ENCODE measurements at places on chromosomes 1 and 21. TPM values are rescaled to one million over a fixed set of nuclear protein-coding genes. Genes with fewer than 3 reads are reported as not detected.

HCRTR1 gene
- not detected for total RNA-seq

UTS2 gene
- not detected for total RNA-seq

VHLL gene
- not detected for total RNA-seq

SLC25A34 gene
- total RNA-seq: 0.44 TPM

C1QB gene
- not detected for total RNA-seq

NUAK2 gene
- 6.7 TPM for total RNA-seq

NT5C1A gene
- not detected for total RNA-seq

CYP4A22 gene
- not detected for total RNA-seq

HMGN1 gene
- 501 TPM for total RNA-seq

CCDC181 gene
- 0.37 TPM for total RNA-seq

NFASC gene
- total RNA-seq: 17.6 TPM

GBP7 gene
- total RNA-seq: not detected

Measured in M059J (cell line).